Smooth muscle cell of the brain vasculature (primary cell): ENCODE measurements at places on chromosomes 7 and 10.

DNA sequence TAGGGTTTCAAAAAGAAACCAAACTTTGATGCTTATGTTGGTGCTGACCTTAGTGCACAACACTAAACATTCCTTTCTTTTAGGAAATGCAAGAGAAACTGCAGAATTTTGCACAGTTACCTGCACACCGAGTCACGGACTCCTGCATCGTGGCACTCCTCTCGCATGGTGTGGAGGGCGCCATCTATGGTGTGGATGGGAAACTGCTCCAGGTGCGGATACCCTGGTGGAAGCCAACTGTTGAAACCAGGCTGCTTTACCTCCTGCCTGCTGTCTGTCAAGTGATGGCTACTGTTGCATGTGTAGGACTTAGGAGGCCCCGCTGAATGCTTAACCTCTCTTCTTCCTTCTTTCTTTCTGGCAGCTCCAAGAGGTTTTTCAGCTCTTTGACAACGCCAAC is 11.7 kb downstream of the CASP2 start:
- no peak for DNase-seq

GRCh38 chr7:131196803-131197202 is 130.9 kb upstream of the MKLN1 start:
- no peak for DNase-seq

GRCh38 chr10:571166-571565 is 118.3 kb downstream of the DIP2C start:
- no peak for DNase-seq

- DNase-seq: no peak
Observed at GRCh38 chr10:133245439-133246235, 8.0 kb downstream of the VENTX start.

GRCh38 chr7:38398725-38399321 is 125.4 kb upstream of the TARP start:
- DNase-seq: peak; percentile 20

DNA sequence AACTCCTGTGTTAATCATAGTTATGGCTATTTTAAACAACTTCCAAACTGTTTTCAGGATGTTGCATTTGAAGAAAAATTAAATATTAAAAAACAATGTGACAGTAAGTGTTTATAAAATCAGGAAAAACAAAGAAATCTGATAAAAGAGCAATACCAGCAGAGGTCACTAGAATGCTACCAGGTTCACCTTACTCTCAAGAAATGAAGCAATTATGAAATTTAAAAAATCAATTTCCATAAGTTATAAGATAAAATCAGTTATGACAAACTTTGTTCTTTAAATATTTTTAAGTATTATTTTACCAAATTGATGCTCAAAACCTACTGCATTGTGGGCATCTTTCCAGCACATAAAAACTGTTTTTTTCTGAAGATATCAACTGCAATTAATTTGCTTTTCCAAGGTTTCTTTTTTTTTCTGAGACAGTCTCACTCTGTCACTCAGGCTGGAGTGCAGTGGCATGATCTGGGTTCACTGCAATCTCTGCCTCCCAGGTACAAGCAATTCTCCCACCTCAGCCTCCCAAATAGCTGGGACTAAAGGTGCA is 50.7 kb upstream of the RHEB start:
- DNase-seq: no peak

GRCh38 chr7:145092766-145093165 is 256.9 kb upstream of the TPK1 start:
- DNase-seq: no peak

GRCh38 chr10:21083861-21084260 is 186.8 kb upstream of the NEBL start:
- no peak for DNase-seq

DNA sequence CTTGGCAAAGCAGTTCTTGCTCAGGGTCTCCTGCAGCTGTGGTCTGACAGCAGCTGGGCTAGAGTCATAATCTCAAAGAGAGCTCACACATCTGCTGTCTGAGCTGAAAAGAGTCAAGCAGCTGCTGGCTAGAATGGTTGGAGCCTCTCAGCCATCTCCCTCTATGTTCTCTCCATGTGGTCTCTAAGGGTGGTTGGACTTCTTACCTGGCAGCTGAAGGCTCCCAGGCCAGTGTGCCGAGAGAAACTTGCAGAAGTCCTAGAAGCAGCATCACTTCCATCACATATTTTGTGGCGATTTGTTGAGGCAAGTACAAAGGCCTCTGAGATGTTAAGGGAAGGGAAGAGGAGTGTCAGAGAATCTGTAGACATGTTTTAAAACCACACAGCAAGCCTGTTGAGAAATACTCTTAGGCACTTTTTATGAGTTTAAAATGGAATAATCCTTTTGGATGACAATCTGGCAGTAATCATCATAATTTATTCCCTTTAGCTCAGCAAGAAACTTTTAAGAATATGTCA is 93.2 kb downstream of the REEP3 start:
- DNase-seq: no peak

GRCh38 chr10:24115403-24115802 is 93.5 kb upstream of the KIAA1217 start:
- DNase-seq: no peak

DNA sequence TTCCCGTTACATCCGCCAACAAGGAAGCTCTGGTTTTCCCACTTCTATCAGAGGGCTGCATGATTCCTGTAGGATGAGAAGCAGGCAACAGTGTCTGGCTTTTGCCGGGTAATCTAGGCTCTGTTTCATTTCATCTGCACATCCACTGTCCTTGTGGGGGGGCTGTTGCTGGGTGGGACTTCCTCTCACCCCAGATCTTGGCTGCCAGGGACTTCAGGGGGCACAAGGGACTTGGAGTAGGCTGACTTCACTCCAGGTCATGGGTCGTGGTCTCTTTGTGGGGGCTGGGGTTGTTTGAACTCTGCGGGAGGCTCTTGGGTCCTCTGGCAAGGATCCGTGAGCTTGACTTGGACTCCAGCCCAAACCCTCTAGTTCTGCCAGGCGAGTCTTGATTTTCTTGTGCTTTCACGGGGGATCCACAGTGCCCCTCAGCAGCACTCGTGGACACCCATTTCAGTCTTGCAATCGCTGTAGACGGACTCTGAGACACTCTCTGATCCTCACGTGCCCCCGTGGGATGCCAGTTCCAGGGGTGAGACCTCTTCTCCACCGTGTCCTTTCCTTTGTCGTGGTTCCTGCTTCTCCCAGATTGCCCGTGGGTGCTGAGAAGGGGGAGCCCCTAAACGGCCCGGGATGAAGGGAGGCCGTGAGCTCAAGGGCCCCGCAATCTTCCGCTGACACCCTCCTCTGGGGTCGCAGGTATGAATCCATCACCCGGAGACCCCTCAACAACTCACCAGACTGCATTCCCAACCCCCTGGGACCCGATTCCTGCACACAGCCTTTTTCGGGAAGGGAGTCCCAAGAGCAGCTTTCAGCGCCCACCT is 21.4 kb upstream of the ZNF273 start:
- no peak for DNase-seq

DNA sequence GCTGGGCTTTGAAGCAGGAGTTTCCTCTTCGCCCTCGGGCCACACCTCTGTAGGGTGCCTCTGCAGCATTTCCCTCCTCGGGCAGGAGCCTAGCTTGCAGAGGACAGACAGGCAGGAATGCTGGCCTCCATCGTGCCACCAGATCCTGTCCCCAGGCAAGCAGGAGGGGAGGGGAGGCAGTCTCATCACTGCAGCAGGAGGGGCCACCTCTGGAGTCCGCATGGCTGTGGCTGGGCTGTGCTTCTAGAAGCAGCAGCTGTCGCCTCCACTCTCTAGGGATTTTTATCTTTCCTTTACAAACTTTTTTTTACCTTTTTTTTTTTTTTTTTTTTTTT is 181.4 kb downstream of the CUX1 start:
- no peak for DNase-seq

- DNase-seq: no peak
Observed at GRCh38 chr10:125101581-125101980, 58.8 kb downstream of the CTBP2 start.

GRCh38 chr10:13499150-13499549 is 29.7 kb downstream of the BEND7 start:
- DNase-seq: no peak

DNA sequence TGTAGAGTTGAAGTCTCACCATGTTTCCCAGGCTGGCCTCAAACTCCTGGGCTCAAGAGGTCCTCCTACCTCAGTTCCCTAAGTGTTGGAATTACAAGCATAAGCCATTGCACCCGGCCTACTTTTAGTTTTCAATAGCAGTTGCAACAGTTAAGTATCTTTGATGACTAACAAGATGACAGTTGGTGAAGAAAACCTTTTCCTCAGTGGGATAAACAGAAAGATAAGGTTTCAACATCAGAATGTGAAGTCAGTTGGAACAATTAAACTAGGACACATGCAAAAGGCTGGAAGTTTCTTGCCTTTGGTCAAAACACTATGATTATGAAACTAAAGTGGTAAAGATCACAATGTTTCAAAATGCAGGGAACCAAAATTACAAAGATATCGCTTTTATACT is 169.2 kb downstream of the ZNF438 start:
- no peak for DNase-seq

DNA sequence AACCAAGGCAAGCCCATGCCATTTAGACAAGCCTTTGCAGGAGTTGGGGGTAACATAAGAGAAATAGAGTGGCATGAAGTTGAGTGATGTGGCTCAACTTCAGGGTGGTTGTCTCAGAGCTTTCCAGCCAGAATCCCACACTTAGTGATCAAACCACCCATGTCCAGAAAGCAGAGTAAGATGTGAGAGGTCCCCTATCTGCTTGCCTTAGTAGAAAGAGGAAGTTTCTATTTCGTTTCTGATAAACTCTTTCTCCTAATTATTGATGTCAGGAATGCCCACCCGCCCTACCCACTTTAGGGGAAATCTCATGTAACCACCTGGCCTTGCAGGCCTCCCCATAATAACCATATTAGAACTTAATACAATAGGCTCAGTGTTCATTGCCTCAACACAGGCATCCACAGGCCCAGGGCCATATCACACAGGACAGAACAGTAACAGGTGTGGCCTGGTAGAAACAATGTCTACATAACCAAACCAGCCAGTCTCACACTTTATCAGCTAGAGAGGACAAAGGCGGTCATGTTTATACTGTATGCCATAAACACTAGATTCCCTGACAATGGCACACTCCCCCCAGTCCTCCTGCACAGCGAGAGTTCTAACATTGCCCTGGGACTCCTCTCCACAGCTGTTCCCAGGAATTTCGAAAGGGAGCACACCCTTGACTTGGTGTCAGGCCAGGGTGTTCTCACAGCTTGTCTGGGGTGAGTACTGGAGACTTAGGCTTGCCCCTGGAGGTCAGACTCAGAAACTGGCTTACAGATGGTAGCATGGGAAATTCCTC is 364.4 kb downstream of the CXCL12 start:
- no peak for DNase-seq

GRCh38 chr10:108755646-108756045 is 1167.7 kb downstream of the XPNPEP1 start:
- no peak for DNase-seq

GRCh38 chr10:71747551-71748523 is 25.5 kb downstream of the VSIR start:
- no peak for DNase-seq
